ENCODE measurements at places on chromosomes 5 and 9.

GRCh38 chr9:71733176-71733575 is 35.1 kb downstream of the CEMIP2 start:
- no peak for DNase-seq

- DNase-seq = no peak
Observed at GRCh38 chr9:85202596-85202995, 533.1 kb downstream of the NTRK2 start.

DNA sequence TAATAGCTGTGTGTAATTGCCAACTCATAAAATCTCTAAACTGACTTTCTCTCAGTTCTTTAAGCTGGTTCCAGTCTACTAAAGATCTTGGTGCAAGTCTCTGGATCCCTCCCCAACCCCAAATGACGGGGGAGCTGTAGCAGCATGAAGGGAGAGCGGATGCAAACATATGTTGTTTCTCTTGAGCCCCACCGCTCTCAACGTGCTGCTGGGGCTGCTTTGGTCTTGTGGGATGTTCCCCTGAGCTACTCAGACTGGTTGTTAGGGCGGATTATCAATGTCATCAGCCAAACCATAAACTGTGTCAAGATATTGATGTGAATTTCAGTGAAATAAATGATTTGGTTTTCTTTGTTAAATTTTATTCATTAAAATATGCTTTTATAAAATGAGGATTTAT is 40.9 kb upstream of the APC start:
- DNase-seq = no peak

DNA sequence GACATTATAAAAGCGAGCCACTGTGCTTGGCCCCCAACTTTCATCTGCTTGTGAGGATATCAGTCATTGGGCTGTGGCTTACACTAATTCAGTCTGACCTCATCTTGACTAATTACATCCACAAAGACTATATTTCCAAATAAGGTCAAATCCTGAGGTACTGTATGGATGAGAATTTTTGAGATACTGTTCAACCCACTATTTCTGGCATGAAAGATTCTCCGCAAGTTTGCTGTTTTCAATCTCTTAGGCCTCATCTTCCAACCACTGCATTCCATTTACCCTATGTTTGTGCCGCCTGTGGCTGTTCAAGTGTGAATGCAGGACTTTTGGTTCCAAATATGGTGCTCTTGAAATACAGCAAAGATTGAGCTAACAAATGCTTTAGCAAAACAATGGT is 400.9 kb upstream of the SGCD start:
- DNase-seq = no peak

GRCh38 chr5:66666778-66667177 is 70.6 kb downstream of the MAST4 start:
- DNase-seq = no peak

Measured in activated CD4-positive, alpha-beta T cell treated with anti-CD3 and anti-CD28 coated beads, Interleukin-2, amount 50 U/mL, for 48 hours (primary cell).